ENCODE measurements at places on chromosomes 16 and 17.

DNA sequence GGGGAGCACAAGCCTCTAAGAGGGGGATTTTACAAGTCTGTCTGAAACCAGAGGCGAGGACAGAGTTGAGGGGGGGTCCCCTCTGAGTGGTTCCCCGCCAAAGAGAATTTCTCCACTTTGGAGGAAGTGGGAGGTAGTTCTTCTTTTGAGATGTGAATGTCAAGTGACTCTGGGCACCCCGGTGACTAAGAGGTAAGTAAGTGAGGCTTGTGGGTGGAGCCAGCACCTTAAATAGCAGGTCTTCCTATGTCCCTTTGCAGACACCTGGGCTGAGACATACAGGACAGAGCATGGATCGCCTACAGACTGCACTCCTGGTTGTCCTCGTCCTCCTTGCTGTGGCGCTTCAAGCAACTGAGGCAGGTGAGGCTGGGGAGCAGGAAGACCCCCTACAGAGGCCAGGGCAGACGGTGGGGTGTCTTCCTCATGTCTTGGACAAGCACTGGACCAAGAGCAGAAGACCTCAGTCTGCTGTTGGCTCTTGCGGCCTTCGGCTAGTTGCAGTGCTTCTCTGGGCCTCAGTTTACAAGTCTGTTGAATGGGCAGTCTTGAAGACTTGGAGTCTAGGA is at the start of gene CCL22:
TSS of gene CCL22 (plus strand) at position 257 of the 569 bp plus-strand sequence. CDS start at position 291, 34 bp downstream.
- DNase-seq, result no peak
- peaks cover 8% of the 10 kb centered on the region for H3K4me1 ChIP-seq
- H3K27me3 ChIP-seq, result no peaks in the 10 kb centered on the region
- no peak within 1 kb of the TSS for H3K27ac ChIP-seq

- H3K36me3 ChIP-seq, result no peaks in the 10 kb centered on the region
- H3K27ac ChIP-seq, result no peak overlapping the region
- no peaks in the 10 kb centered on the region for H3K4me1 ChIP-seq
- no peak overlapping the region for H3K4me3 ChIP-seq
- no peak for DNase-seq
- no peaks in the 10 kb centered on the region for H3K27me3 ChIP-seq
These were observed 101.5 kb upstream of the IRX6 start for GRCh38 chr16:55222486-55222885.

GRCh38 chr17:320139-320538 is 32.5 kb downstream of the RPH3AL start:
- no peaks in the 10 kb centered on the region for H3K4me1 ChIP-seq
- no peaks in the 10 kb centered on the region for H3K36me3 ChIP-seq
- peak; percentile 31 for DNase-seq
- H3K27me3 ChIP-seq, result no peaks in the 10 kb centered on the region
- H3K27ac ChIP-seq, result no peak overlapping the region
- H3K4me3 ChIP-seq, result no peak overlapping the region

- no peak for DNase-seq
- H3K4me3 ChIP-seq, result no peak overlapping the region
- H3K36me3 ChIP-seq, result no peaks in the 10 kb centered on the region
- no peaks in the 10 kb centered on the region for H3K4me1 ChIP-seq
- no peak overlapping the region for H3K27ac ChIP-seq
These were observed 44.6 kb downstream of the SMIM36 start for GRCh38 chr17:55466671-55467070.

- H3K4me1 ChIP-seq, result no peaks in the 10 kb centered on the region
- no peak overlapping the region for H3K27ac ChIP-seq
- H3K27me3 ChIP-seq, result no peaks in the 10 kb centered on the region
- H3K36me3 ChIP-seq, result peaks cover 23% of the 10 kb centered on the region
- no peak for DNase-seq
- no peak overlapping the region for H3K4me3 ChIP-seq
These were observed 11.6 kb upstream of the WDR45B start for GRCh38 chr17:82659886-82660285.

DNA sequence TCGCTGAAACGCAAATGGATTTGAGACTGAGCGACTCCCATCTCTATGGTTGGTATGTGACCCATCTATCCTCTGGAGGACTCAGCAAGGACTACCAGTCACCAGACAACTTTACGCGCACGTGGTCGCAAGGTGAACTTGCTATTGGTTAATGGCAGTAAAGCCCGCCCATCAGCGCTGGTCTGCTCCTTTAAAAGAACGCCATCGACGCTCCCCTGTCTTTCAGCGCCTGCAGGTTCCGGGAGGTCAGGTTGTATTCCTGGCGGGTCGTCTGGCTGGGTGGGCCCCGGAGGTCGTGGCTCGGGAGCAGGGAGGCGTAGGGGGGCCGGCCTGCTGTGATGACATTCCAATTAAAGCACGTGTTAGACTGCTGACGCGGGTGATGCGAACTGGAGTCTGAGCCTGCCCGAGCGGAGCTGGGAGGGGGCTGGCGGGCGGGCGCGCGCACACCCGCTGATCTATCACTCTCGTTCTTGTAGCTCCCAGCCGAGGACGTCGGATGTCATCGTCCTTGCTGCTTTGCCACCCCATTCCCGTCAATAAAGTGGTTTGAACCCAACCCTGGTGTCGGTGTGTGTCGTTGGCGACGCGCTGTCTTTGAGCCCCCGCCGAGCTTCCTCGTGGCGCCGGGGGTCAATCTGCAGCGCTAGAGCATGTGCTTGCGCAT is 15.9 kb upstream of the ERN1 start:
- peaks cover 12% of the 10 kb centered on the region for H3K36me3 ChIP-seq
- no peaks in the 10 kb centered on the region for H3K27me3 ChIP-seq
- peak overlapping the region; percentile 94 for H3K27ac ChIP-seq
- DNase-seq, result peak; percentile 98
- H3K4me3 ChIP-seq, result peak overlapping the region; percentile 73
- peaks cover 47% of the 10 kb centered on the region for H3K4me1 ChIP-seq

DNA sequence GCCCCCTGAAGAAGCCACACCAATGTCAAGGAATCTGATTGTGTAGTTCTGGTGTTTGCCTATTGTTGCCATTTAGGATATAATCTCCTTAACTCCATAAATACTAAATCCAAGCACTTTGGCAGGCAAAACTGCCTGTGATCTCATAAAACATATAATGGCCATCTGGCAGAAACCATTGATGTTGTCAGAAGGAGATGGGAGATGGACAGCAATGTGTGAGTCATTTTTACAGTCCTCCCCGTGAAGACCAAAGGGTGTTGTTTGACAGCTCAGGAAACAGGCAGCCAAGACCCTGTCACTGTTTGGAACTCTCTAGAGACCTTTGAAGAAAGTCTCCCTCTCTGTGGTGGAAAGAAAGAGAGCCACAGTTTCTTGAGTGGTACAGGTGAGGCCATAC is 454.1 kb downstream of the HS3ST3B1 start:
- no peaks in the 10 kb centered on the region for H3K36me3 ChIP-seq
- H3K27me3 ChIP-seq, result no peaks in the 10 kb centered on the region
- no peak overlapping the region for H3K4me3 ChIP-seq
- H3K27ac ChIP-seq, result no peak overlapping the region
- DNase-seq, result no peak

DNA sequence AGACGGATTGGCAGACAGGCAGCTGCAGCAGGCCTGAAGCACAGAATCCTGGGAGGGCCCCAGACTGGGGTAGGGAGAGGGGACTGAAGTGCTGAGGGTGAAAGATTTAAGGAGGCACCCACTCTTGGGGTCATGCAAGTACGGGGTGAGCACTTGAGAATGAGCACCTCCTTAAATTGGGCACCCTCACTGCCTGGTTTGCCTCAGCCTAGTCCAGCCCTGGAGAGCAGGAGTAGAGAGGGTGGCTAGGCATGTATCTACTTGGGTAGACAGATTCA is 154.1 kb upstream of the CDC42EP4 start:
- H3K4me1 ChIP-seq, result no peaks in the 10 kb centered on the region
- DNase-seq, result no peak
- H3K36me3 ChIP-seq, result no peaks in the 10 kb centered on the region
- no peak overlapping the region for H3K27ac ChIP-seq
- H3K4me3 ChIP-seq, result no peak overlapping the region

- no peaks in the 10 kb centered on the region for H3K27me3 ChIP-seq
- H3K36me3 ChIP-seq, result peaks cover 58% of the 10 kb centered on the region
- H3K4me3 ChIP-seq, result no peak overlapping the region
- peak overlapping the region; percentile 73 for H3K27ac ChIP-seq
- DNase-seq, result no peak
These were observed 10.9 kb downstream of the HDAC5 start for GRCh38 chr17:44112284-44113280.

DNA sequence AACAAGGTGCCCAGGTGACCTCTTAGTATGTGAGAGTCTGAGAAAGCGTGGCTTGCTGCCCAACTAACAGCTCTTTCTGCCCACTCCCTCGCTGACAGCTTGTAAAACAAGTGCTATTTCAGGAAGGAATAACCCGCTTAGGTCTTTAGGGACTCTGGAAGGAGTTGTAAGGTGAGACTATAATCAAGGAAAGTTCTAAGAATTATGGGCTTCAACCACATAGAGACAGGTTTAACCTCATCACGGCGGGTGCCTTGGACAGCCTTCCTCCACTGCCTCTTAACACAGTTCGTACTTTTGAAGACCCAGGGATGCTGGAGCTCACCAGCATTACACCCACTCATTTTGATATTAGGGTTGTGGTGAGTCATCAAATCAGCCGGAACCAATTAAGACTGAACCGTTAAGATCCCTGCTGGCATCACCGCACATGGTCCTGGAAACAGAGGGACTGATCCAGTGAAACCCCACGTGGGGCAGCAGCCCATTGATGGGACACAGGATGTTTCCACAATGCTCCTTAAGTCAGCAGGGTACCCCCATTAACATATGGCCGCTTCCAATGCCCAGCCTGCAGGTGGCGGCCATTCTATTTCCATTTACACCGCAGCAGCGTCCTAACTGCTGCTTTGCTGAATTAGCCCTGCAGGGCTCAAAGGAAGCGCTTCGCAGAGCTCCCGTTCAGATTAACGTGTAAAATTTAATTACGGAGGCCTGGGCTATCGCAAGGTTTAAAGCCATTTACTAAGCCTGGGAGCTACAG is 176.6 kb upstream of the SDK2 start:
- no peak overlapping the region for H3K4me3 ChIP-seq
- H3K27me3 ChIP-seq, result no peaks in the 10 kb centered on the region
